ENCODE measurements at places on chromosomes 16 and 17. TPM values are rescaled to one million over a fixed set of nuclear protein-coding genes. Genes with fewer than 3 reads are reported as not detected.

LPO gene
- total RNA-seq = not detected

CORO6 gene
- total RNA-seq = 2.4 TPM

DDX28 gene
- 21.0 TPM for total RNA-seq

C17orf78 gene
- not detected for total RNA-seq

ZMYND15 gene
- total RNA-seq = 1.4 TPM

DNA sequence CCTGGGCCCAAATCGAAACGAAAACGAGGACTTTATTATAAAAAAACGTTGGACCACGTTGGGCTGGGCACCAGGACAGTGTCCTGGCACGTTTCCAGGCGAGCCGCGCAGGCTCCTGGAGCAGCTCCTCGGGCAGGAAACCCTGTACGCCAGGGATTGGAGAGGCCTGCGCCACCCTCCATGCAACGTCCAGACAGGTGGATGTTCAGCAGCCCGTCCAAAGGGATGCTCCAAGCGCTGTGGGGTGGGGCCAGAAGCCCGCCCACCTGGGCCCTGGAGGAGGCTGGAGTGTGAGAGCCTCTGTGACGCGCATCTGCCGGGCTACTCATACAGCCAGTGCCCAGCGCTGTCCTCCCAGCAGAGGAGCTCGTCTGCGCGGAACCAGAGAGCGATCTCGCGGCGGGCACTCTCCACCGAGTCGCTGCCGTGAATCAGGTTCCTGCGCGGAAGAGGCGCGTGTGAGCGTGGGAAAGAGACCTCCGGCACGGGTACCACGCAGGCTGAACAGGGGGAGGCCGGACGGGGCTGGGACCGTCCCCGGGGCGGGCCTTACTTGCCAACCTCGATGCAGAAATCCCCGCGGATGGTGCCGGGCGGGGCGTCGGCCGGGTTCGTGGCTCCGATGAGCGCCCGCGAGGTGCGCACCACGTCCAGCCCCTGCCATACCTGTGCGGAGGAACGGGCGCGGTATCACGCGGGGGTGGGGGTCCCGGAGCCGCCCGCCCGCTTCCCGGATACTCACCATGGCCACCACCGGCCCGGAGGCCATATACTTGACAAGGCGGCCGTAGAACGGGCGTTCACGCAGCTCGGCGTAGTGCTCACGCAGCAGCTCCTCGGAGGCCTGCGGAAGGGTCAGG is 785 bp downstream of the NME3 start:
- H3K4me1 ChIP-seq = peaks cover 45% of the 10 kb centered on the region
- peaks cover 30% of the 10 kb centered on the region for H3K36me3 ChIP-seq
- DNase-seq = peak; percentile 45
- no peaks in the 10 kb centered on the region for H3K27me3 ChIP-seq
- H3K27ac ChIP-seq = peak overlapping the region; percentile 43
- H3K4me3 ChIP-seq = peak overlapping the region; percentile 79

DNA sequence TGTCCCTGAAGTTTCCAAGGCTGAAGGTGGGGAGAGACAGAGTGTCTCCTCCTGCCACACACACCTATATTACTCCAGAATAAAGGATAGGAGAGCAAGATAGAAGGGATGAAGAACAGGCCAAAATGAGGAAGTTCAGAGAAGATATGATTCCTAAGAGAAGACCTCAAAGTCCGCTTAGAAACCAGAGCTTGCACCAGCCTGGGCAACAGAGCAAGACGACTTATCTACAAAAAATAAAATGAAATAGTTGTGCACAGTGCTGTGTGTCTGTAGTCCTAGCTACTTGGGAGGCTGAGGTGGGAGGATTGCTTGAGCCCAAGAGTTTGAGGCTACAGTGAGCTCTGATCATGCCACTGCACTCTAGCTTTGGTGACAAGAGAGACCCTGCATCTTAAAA is 128.2 kb downstream of the HS3ST3B1 start:
- H3K27me3 ChIP-seq = no peaks in the 10 kb centered on the region
- no peaks in the 10 kb centered on the region for H3K36me3 ChIP-seq
- H3K4me1 ChIP-seq = peaks cover 47% of the 10 kb centered on the region
- H3K27ac ChIP-seq = peak overlapping the region; percentile 75
- DNase-seq = no peak
- H3K4me3 ChIP-seq = no peak overlapping the region

DNA sequence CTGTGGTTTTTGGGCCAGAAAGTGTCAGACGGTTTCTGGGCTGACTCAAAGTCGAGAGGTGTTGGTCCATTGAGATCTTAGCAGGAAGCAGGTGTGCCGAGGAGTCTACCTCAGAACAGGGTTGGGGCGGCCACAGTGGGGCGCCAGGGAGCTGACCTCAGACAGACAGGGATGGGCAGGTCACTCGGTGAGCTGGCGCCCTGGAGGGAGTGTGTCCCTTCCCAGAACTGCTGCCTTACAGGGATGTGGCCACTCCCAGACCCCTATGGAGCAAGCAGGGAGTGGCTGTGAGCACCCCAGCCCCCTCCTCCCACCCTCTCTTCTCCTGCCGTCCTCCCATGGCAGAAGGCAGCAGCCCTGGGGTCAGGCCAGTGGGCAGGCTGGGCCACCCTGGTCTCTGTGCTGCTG is 14.0 kb upstream of the DPEP1 start:
- H3K4me3 ChIP-seq = no peak overlapping the region
- DNase-seq = no peak
- H3K27me3 ChIP-seq = no peaks in the 10 kb centered on the region
- H3K36me3 ChIP-seq = no peaks in the 10 kb centered on the region
- no peaks in the 10 kb centered on the region for H3K4me1 ChIP-seq
- no peak overlapping the region for H3K27ac ChIP-seq

DNA sequence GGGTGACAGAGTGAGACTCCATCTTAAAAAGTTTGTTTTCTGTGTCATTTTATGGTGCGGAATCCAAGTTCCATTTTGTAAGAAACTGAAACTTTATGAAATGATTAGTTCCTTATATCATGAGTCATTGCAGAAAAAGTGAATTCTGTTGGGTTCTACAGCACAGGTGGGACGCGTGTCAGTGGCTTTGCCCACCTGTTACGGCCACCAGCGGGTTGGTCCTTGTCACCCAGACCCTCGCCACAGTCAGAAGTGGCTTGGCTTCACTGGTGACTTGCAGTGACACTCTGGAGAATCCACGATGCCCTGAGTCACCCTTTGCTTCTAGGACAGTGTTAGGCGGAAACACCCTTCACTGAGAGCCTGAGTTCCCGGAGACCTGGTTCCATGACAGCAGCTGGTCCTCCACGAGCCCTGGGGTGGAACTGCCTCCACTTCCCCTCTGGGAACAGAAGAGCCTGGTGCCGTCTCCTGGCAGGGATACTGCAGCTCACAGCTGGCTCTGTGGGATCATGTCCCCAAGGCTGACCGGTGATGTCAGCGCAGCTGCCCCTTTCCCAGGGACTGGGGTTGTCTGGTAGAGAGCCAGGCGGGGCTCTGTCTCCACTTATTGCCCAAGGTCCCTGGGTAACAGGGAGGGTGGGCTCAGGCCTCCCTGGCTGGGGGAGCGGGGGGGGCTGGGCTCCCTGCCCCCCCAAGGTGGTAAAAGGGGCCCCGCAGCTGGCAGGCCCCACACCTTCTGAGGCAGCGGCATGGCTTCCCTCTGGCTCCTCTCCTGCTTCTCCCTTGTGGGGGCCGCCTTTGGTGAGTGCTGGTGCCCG is at the start of gene CTRB1:
Gene CTRB1 (plus strand): TSS at position 733 of the 821 bp plus-strand sequence. CDS start 20 bp downstream, at position 753.
- H3K4me3 ChIP-seq = peak within 1 kb of the TSS; percentile 20
- DNase-seq = no peak
- no peaks in the 10 kb centered on the region for H3K36me3 ChIP-seq

DNA sequence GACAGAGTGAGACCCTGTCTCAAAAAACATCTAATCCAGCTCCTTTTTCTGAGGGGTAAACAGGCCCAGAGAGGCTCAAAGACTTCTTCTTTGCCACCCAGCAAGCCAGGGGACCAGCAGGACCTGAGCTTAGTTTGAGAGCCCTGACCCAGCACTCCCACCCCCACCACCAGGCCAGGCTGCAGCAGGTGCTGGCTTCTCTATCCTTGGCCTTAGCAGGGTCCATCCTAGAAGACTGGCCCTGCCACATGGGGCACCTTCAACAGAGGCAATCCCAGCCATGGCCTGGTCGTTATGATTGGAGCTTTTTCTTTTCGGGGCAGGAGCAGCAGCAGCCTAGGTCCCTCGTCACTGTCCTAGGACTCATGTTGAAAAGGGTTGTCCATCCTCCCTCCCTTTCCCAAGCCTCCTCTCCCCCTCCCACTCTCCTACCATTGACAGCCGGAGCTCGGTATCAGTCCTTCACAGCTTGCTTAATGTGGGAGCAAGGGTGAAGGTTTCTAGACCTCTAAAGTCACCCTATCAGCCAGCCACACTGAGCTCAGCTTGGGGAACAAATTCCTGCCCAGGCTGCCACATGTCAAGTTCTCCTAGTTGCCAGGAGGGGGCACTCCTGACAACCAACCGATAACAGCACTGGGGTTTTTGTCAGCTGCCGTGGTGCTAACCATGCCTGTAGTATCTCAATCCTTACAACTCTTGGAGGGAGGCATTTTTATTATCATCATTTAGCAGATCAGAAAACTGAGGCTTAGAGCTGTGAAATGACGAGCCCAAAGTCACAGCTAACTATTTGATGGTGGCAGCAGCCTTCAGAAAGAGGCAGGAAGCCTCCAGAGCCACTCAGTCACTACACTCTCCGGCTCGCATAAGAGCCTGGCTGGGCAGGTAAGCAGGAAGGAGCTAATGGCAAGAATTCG is 11.2 kb downstream of the MRPL27 start:
- H3K4me3 ChIP-seq = no peak overlapping the region
- peak overlapping the region; percentile 20 for H3K27ac ChIP-seq
- DNase-seq = peak; percentile 47
- no peaks in the 10 kb centered on the region for H3K27me3 ChIP-seq
- H3K36me3 ChIP-seq = peaks cover 44% of the 10 kb centered on the region

DNA sequence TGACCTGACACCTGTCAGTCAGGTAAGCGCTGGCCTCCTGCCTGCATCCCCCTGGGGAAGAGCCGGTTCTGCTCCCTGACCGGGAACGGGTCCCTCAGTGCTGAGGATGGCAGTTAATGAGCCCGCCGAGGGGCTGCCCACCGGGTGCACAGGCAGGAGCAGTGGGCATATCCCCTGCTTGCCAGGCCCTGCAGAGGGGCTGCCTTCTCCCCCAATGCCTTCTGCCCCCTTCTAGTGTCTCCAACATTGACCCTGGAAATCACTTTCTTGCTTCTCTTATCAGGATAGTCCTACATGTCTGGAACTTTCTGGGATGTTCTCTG is 388.5 kb downstream of the SEC14L1 start:
- no peaks in the 10 kb centered on the region for H3K27me3 ChIP-seq
- H3K36me3 ChIP-seq = no peaks in the 10 kb centered on the region
- no peaks in the 10 kb centered on the region for H3K4me1 ChIP-seq
- DNase-seq = no peak

- no peaks in the 10 kb centered on the region for H3K4me1 ChIP-seq
- H3K4me3 ChIP-seq = no peak overlapping the region
- no peak overlapping the region for H3K27ac ChIP-seq
- no peaks in the 10 kb centered on the region for H3K27me3 ChIP-seq
- no peak for DNase-seq
- H3K36me3 ChIP-seq = no peaks in the 10 kb centered on the region
Observed at GRCh38 chr17:50550661-50551432, 3.9 kb downstream of the SPATA20 start.

GRCh38 chr17:45127548-45128300 is 4.6 kb downstream of the PLCD3 start:
- H3K27ac ChIP-seq = no peak overlapping the region
- DNase-seq = no peak
- no peak overlapping the region for H3K4me3 ChIP-seq
- H3K4me1 ChIP-seq = peaks cover 19% of the 10 kb centered on the region
- no peaks in the 10 kb centered on the region for H3K27me3 ChIP-seq

GRCh38 chr16:6603780-6604325 is 728.8 kb upstream of the RBFOX1 start:
- no peaks in the 10 kb centered on the region for H3K4me1 ChIP-seq
- H3K27me3 ChIP-seq = no peaks in the 10 kb centered on the region
- H3K27ac ChIP-seq = no peak overlapping the region
- no peak overlapping the region for H3K4me3 ChIP-seq

DNA sequence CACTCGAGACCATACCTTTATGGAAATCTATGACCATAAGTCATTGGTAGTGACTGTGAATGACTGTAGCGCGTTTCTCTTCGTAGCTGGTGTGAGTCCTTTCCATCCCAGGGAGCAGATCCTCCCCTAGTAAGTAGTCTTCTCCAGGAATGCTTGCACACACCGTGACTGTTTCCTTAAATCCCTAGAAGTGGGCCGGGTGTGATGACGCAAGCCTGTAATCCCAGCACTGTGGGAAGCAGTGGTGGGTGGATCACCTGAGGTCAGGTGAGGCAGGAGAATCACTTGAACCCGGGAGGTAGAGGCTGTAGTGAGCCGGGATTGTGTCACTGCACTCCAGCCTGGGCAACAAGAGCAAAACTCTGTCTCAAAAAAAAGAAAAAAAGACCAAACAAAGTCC is 70.6 kb downstream of the CRISPLD2 start:
- DNase-seq = no peak
- no peak overlapping the region for H3K27ac ChIP-seq
- no peaks in the 10 kb centered on the region for H3K27me3 ChIP-seq
- no peaks in the 10 kb centered on the region for H3K4me1 ChIP-seq
- no peak overlapping the region for H3K4me3 ChIP-seq

GRCh38 chr17:33416131-33416530 is 123.0 kb upstream of the ASIC2 start:
- no peaks in the 10 kb centered on the region for H3K36me3 ChIP-seq
- no peak overlapping the region for H3K27ac ChIP-seq
- no peak overlapping the region for H3K4me3 ChIP-seq
- no peaks in the 10 kb centered on the region for H3K4me1 ChIP-seq
- no peaks in the 10 kb centered on the region for H3K27me3 ChIP-seq
- no peak for DNase-seq
